B cell (primary cell): ENCODE measurements at places on chromosomes 1 and 21.

DNA sequence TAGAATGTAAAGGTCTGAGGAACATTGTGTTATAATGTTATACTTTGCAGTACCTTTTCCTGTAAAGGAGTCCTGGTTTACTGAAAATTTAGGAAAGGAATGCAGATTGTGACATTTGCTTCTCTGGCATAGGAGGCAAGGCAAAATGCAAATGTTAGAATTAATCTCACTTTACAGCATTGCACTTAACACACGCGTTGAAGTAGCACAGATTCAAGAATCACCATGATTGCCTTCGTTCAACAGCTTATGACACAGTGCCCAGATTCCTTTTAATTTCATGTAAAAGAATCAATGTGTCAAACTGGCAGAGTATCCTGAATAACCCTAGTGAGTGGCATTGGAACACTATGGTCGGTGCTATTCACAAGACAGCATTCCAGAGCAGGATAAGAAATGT, 47.4 kb downstream of the RGS7 start:
- no peaks in the 10 kb centered on the region for H3K36me3 ChIP-seq
- H3K4me1 ChIP-seq = no peaks in the 10 kb centered on the region
- H3K4me3 ChIP-seq = no peak overlapping the region

DNA sequence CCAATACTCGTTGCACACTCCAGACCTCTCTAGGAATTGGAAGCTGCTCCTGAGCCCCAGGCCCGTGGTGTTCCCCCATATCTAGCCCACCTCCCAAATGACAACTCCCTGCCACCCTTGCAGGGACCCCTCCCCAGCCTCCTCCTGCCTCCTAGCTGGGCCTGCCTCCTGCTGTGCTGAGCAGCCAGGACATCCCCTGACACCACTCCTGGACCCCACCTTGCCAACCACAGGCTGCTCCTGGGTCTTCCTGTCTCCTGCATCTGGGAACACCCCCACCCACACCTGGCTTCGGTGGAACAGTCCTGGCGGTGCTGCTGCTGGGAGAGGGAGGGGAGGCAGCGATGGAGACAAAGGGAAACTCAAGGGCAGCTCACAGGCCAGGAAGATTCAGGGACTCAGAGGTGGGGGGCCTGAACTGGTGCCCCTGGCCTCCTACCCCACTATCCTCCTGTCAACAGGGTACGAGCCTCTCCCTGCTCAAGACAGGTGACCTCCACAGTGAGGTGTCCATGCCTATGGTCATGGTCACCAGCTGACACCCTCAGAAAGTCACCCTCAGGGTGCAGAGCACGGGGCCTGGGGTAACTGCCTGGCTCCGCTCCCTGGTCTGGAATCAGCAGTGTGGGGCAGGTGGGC, 81.2 kb downstream of the RIPK4 start:
- H3K27ac ChIP-seq = no peak overlapping the region

- no peaks in the 10 kb centered on the region for H3K36me3 ChIP-seq
- H3K27me3 ChIP-seq = peaks cover under 1% of the 10 kb centered on the region
- H3K27ac ChIP-seq = no peak overlapping the region
- no peaks in the 10 kb centered on the region for H3K4me1 ChIP-seq
- DNase-seq = peak; percentile 69
- H3K4me3 ChIP-seq = no peak overlapping the region
These were observed 15.7 kb upstream of the RCAN1 start for GRCh38 chr21:34630536-34631143.

DNA sequence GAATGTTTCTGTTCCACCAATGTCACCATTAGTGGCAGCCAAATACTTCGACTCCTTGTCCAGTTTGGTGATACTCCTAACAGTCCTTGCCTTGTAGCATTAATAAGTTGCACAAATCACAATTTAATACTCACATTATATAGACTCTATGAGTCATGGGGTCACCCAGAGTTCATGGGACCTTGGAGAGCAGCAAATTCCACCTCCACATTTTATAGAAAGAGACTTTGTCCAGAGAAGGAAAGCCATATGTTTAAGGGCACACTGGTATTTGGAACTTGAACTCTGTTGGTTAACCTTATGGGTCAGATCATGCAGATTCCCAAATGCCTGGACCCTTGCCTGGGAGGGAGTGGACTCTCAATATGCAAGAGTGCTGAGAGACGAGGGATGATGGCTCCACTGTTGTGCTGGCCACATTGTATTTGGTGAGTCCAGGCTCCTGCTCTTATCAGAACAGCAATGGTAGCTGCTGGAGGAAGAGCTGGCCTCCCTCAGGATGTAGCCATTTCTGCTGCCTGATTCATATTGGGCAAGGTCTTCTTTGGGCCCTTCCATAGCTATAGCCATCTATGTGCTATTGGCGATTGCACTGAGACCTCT, 30.6 kb downstream of the DNAJC6 start:
- H3K27ac ChIP-seq = no peak overlapping the region
- DNase-seq = no peak
- H3K4me1 ChIP-seq = no peaks in the 10 kb centered on the region
- no peaks in the 10 kb centered on the region for H3K36me3 ChIP-seq
- no peaks in the 10 kb centered on the region for H3K27me3 ChIP-seq
- no peak overlapping the region for H3K4me3 ChIP-seq

DNA sequence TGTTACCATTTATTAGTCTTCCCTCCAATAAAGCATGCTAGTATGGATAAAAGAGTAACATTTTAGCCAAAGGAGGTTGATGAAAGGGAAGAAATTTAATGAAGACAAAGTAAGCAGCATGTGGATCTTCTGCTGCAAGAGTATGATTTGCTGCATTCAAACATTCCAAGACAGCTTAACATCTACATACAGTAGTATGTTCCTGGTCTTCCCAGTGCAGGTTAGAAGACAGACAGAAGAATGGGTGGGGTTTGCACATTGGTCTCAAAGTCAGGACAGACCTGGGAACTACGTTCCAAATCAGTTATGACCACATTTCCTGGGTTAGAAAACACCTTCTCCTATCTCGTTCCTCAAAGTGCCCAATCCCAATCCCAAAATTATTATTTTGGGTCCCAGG, 43.3 kb downstream of the PUM1 start:
- H3K27me3 ChIP-seq = no peaks in the 10 kb centered on the region
- no peak for DNase-seq
- peaks cover 3% of the 10 kb centered on the region for H3K36me3 ChIP-seq
- H3K4me3 ChIP-seq = no peak overlapping the region

- no peaks in the 10 kb centered on the region for H3K4me1 ChIP-seq
- no peak overlapping the region for H3K27ac ChIP-seq
- H3K4me3 ChIP-seq = no peak overlapping the region
- DNase-seq = no peak
- peaks cover 5% of the 10 kb centered on the region for H3K27me3 ChIP-seq
These were observed 53.2 kb upstream of the CFAP126 start for GRCh38 chr1:161420763-161421455.

DNA sequence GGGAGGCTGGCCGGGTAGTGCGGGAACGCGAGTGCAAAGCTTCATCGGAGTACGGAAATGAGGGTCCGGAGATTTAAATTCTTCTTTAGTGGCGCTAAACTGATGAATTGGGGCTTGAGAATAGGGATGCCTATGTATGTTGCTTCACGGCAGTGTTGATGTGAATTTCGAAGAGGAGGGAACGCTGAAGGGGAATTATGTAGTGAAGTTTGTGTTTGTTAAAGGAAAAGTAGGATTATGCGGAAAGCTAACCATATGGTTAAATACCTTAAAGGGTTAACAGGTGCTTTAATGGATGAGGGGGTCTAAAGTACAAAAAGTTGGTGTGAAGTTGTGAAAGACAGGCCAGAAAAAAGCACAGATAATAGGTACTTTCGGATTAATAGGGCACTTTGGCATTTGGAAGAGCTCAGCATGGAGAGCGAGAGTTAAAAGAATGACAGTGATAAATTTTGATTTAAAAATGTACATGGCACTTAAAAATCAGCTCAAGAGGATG, 1.4 kb downstream of the HS2ST1 start:
- peaks cover 29% of the 10 kb centered on the region for H3K4me1 ChIP-seq
- H3K4me3 ChIP-seq = peak overlapping the region; percentile 90
- no peak for DNase-seq
- H3K27me3 ChIP-seq = no peaks in the 10 kb centered on the region
- H3K27ac ChIP-seq = peak overlapping the region; percentile 80

- H3K27me3 ChIP-seq = peaks cover 19% of the 10 kb centered on the region
- H3K4me1 ChIP-seq = peaks cover 21% of the 10 kb centered on the region
- H3K36me3 ChIP-seq = no peaks in the 10 kb centered on the region
- no peak for DNase-seq
These were observed 243 bp downstream of the C1orf21 start for GRCh38 chr1:184387069-184387475.

DNA sequence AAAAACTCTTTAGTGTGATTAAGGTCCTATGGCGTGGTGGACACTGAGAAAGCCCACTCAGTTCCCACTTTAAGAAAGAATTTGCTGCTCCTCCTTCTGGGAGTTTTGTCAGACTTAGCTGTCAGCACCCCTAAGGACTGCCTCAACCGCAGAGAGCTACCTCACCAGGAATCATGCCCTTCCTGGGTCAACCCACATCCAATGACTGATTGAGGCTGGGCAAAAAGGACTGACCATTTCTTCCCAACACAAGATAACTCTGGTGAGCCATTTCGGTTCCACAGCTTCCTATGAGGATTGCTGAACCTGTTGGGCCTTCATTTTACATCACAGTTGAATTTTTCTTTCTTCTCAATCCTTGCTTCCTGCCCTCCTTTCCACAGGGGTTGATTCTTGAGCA, 197.9 kb downstream of the NCAM2 start:
- no peaks in the 10 kb centered on the region for H3K36me3 ChIP-seq
- no peaks in the 10 kb centered on the region for H3K4me1 ChIP-seq
- no peaks in the 10 kb centered on the region for H3K27me3 ChIP-seq
- H3K4me3 ChIP-seq = no peak overlapping the region
